ENCODE measurements at places on chromosomes 11 and 22.

DNA sequence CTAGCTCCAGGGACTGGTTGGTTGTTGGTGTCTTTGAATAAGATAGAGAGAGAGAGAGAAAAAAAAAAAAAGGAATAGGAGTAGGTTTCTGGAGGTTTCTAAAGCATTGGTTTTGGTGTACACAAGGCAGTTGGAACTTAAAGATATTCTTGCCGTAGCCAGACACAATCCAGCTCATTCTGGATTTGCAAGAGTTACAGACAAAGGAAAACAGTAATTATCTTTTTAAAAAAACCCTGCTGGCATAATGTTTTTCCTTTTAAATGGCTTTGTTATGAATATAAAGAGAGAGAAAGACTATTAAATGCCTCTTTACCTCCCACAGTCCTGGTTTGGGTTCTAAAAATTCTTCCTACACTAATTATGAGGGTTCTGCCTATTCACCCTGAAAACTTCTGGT, 120.4 kb upstream of the RAG2 start:
- no peak for DNase-seq

GRCh38 chr11:108618529-108618928, 25.0 kb upstream of the EXPH5 start:
- no peak for DNase-seq

- peak; percentile 91 for DNase-seq
Measured at GRCh38 chr22:38870312-38870741, 1.7 kb downstream of the CBX6 start.

GRCh38 chr11:128902515-128903066, 11.4 kb downstream of the KCNJ5 start:
- no peak for DNase-seq

GRCh38 chr11:34910817-34911216, 5.4 kb downstream of the APIP start:
- no peak for DNase-seq

DNA sequence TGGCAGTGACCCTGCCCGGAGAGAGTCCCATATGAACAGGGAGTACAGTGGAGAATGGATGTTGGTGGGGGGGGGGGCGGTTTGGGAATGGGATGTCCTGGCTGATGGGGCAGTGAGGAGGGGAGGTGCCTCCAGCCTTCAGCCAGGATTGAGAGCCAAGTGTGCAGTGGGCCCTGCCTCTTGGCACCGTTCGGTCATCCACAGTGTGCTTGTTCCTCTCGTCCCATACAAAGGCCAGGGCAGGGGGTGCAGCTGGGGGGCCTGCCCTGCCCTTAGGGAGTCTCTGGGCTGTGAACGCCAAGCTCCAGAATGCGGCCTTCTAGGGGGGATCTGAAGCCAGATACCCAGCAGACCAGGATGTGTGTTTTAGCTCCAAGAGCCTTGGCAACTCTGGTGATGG, 34.0 kb downstream of the KCNC1 start:
- DNase-seq: no peak

- no peak for DNase-seq
Measured at GRCh38 chr11:121513807-121514206, 61.0 kb upstream of the SORL1-AS1 start.

DNA sequence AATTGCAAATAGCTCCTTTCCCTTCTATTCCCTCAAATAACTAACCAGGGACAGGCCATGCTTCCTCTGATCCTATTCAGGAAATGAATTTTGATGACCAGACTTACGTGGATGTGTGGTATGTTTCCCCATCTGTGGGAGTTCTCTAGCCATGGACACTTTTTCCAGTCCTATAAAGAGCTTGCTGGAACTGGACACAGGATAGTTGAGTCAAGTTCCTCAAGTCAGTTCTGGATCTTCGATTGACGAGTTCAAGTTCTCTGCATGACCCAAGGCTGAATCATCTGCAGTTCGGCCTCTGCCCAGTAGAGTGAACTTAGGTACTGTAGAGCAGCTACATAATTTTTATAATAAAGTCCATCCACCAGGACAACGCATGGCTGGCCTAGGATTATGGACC, 52.7 kb upstream of the CCND1 start:
- no peak for DNase-seq

- DNase-seq: no peak
Measured at GRCh38 chr11:134879341-134879740, 467.3 kb upstream of the B3GAT1 start.

- DNase-seq: no peak
Measured at GRCh38 chr11:70656252-70656651, 257.9 kb downstream of the CTTN start.

- DNase-seq: no peak
Measured at GRCh38 chr22:22141771-22142591, 102.6 kb upstream of the VPREB1 start.

DNA sequence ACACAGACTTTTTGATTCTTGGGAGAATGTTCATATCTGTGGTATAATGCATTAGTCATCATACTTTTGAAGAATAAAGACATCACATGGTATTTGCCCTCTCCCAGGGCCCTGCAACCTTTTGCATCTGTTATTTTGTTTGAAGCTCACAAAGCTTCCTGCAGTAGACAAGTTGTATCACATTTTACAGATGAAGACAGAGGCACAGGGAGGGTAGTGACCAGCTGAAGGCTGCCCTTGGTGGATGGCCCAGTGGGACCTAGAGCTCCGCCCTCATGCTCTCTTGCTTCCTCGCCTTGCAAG, 66.4 kb downstream of the UBASH3B start:
- no peak for DNase-seq

- no peak for DNase-seq
Measured at GRCh38 chr22:47411006-47411405, 648.6 kb downstream of the TBC1D22A start.

DNA sequence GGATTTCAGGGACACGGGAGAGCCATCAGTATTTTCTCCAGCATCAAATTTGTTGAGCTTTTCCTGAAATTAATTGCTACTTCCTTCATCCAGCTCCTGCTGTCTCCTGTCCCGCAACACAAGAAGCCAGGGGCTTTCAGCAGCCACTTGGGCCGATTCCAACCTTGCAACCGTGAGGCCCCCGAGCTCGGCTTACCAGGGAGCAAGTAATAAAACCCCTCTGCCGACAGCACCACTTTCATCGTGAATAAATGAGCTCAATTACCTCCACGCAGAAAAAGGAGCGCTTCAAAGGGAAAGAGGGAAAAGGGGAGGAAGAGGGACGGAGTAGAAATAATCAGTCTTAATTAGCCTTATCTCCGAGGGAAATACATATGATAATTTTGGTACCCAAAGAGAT, 76.6 kb downstream of the CELSR1 start:
- no peak for DNase-seq

DNA sequence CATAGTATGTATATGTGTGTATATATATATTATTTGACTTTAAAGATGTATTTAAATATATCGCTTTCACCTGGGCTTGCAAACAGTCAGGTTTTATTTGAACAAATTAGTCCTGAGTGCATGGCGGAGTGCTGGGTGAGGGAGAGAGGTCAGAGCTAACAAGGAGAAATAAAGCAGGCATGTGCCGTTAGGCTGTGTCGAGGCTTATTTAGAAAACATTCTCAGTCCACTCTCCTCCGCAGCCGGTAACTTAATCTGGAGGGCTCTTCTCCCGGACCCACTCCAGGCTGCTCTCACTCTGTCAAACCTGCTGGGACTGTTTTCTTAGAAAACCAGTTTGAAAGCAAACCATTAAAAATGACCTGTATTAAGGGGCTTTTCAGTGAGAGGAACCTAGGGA, 455.9 kb downstream of the MN1 start:
- no peak for DNase-seq

- DNase-seq: no peak
Measured at GRCh38 chr11:29750392-29750791, 266.4 kb downstream of the KCNA4 start.

GRCh38 chr11:68028802-68029545, 1.5 kb upstream of the NDUFS8 start:
- DNase-seq: no peak

- no peak for DNase-seq
Measured at GRCh38 chr11:10892250-10892649, 34.4 kb upstream of the ZBED5 start.

GRCh38 chr11:133118563-133119268, 413.6 kb downstream of the OPCML start:
- DNase-seq: no peak

- peak; percentile 75 for DNase-seq
Measured at GRCh38 chr11:63866211-63866610, 27.3 kb downstream of the MARK2 start.

DNA sequence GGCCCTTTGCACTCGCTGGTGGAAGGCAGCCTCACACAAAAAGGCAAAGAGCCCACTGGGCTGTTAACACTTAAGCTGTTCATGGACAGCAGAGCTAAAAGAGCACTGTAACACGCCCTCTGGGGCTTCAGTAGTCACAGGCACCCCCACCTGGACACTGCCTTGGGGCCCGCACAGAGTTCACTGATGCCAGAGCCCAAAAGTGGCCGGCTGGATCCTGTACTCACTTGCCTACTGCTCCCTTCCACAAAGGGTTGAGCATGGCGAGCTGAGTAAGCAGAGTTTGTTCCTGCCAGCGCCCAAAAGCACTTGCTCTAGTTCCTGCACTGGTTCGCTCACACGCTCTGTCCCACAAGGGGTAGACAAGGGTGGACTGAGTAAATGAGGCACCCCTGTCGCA, 78.8 kb downstream of the RELT start:
- no peak for DNase-seq

GRCh38 chr11:14022251-14022650, 59.7 kb downstream of the SPON1 start:
- no peak for DNase-seq

DNA sequence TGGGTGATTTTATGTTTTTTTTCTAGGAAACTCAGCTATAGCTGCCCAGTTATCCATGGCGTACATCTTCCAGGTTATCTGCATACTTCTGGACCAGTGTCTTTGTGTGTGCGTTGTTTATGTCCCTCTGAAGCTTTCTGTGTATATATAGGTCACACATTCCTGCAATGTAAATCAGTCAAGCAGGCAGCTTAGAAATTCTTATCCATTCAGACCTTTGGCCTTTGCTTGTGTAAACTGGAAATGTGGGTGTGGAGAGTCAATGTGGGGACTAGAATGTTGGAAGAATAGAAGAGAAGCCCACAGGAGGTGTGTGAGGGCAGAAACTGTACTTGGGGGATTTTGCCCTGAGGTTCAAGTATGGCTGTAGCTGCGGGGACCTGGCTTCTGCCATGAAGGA, 51.7 kb downstream of the BARX2 start:
- no peak for DNase-seq

GRCh38 chr11:123241294-123241693, 46.2 kb upstream of the CLMP start:
- no peak for DNase-seq

DNA sequence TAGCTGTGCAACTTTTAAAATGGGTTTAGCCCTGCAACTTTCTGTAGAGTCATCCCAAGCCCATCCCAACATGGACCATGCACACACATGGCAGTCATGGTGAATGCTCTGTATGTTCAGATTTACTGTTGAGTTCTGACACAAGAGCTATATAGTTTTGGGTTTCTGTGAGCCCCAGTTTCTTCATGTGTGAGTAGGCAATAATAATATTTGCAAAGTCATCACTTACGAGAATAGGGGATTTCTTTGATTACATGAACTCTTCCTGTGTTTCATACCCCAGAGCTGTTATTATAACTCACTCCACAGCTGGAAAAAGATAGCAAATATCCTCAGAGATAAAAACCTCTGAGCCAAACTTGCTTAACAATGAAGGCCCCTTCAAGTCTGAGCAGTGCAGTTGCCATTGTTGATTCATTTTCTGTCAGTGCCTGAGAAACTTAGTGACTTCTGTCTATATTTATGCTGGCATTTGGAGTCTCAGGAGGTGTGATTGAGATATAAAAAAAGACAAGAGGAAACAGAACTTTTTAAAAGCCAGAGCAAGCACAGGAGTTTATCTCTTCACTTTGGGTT, 767.9 kb upstream of the API5 start:
- no peak for DNase-seq

DNA sequence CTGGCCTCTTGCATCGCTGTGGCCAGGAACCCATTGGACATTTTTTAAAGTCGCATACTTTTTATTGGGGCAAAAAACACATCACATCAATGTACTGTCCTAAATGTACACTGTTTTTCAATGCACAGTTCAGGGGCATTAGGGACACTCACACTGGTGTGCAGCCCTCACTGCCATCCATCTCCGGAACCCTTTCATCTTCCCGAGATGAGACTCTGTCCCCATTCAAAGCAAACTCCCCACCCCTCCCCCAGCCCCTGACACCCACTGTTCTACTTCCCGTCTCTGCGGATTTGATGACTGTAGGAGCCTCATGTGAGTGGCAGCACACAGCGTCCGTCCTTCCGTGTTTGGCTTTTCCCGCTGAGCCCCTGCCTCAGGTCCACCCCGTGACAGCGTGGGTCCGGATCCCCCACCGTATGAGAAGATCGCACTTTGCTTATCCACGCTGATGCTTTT, 41.8 kb upstream of the TH start:
- DNase-seq: peak; percentile 9

DNA sequence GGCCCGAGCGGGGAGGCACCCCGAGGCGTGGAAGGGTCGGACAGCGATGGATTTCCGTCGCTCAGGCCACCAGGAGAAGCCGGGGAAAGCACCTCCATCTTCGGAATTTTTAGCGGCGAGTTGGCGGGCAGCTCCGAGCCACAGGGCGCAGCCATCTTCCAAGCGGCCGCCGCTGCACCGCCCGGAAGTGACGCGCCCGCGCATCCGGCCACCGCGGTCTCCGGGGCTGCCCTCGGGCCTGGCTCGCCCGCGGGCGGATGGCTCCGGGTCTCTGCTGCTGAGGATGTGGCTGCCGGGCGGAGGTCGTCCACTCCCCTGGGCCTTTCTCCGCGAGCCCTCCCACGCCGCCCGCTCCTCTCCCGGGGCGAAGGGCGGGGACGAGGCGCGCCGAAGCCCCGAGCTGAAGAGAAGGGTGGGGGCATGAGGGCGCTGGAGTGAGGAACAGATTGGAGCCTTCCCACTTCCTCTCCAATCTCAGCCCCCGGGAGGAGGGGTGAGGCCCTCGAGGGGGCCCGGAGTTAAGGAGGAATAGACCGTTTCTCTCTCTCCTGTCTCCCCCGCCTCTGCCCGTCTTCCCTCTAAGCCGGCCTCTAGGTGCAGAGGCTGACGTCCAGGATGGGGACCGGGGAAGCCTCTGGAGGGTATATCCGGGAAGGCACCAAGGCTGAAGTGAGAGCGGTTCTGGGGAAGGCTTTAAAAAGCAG, at the start of gene MSANTD2:
MSANTD2 (minus strand) TSS at position 181 of the 704 bp plus-strand sequence; CDS start at position 155, 26 bp downstream.
- DNase-seq: peak; percentile 80

GRCh38 chr11:69055598-69056516, 7.1 kb downstream of the TPCN2 start:
- no peak for DNase-seq

GRCh38 chr11:35404388-35404775, 15.0 kb downstream of the SLC1A2 start:
- DNase-seq: no peak

DNA sequence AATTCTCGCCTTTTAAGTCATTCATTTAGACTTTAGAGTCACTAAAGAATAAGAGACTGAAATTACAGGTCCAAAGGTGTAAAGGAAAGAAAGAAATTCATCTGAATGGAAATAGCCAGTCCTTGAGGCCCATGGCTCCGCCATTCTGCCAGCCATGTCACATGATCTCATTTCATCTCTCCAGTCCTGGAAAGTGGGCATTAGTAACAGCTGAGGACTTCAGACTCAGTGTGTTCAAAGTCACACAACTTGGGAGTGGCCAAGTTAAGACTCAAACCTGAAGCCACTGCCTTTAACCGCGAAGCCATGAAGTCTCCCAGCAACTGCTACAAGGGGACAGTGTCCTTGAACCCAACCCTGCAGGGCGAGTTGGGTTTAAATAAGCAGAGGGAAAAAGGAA, 103.7 kb downstream of the PRR5L start:
- no peak for DNase-seq
